ENCODE measurements at places on chromosomes 4 and X.

GRCh38 chrX:43373032-43373431 lies 283.1 kb upstream of the MAOA start:
- no peak for DNase-seq

DNA sequence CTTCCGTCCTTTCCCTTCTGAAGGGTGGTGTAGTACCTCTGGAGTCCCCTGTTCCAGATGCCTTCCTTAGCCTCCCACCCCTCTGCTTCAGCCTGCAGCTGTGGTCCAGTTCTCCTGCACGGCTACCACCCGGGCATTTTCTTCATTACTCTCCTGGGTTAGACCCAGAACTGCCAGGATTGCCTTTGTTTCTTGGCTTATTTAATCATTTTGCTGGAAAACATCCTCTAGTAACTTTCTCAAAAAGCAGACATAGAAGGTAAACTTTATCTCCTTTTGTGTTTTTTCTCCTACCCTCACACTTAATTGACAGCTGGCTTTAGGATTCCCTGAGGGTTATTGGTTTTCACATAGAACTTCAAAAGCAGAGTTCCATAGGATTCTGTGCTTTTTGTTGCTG lies 20.2 kb downstream of the ANAPC4 start:
- no peak for DNase-seq

DNA sequence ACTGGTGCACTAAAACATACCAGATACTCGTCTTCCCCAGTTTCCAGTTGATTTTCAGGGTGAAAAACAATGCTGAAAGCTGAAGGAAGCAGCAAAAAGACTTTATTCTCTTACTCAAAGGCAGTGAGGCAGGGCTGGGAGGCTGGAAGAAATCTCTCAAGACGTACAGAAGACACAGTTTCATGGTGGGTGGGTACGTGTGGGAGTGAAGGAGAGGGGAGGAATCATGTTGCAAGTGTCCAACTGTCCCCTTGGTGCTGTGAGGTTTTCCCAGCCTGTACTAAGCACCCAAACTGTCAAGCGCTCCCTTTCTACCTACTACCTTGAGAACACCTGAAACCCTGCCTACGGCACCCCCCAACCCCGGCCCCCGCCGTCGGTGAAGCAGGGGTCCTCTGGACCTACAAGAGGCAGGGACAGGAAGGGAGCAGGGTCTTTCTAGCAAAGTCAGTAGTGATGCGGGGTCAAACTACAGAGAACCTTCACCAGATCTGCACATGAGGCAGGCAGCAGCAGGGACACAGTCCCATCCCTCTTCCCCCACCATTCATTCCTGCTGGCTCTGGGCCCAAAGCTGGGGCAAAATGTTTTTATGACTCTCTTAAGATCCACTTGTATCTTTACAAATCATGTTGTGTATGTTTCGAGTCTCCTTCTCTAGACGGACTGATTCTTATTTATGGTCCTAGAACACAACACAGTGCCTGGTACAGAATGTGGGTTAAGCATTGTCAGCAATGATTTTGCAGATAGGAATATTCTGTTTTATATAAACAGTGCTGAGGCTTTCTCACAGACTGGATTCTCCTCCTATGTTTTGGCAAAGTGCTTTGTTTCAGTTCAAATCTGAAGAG lies 2.4 kb upstream of the SETD7 start:
- no peak for DNase-seq

GRCh38 chr4:156575430-156576073 lies 396.0 kb downstream of the PDGFC start:
- DNase-seq: no peak

DNA sequence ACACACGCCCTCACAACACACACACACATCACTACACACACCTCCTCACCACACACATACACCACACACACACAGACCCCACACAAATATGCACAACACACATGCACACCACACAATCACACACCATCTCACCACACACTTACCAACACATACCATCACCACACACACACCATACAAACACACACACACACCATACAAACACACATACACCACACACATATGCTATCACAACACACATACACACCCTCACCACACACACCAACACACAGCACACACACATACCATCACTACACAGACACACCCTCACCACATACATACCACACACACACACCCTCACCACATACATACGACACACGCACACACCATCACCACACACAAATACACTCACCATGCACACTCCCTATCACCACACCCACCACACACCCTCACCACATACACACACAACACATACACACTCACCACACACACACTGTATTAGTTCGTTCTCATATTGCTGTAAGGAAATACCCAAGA lies 107.0 kb downstream of the DCTD start:
- DNase-seq: no peak

DNA sequence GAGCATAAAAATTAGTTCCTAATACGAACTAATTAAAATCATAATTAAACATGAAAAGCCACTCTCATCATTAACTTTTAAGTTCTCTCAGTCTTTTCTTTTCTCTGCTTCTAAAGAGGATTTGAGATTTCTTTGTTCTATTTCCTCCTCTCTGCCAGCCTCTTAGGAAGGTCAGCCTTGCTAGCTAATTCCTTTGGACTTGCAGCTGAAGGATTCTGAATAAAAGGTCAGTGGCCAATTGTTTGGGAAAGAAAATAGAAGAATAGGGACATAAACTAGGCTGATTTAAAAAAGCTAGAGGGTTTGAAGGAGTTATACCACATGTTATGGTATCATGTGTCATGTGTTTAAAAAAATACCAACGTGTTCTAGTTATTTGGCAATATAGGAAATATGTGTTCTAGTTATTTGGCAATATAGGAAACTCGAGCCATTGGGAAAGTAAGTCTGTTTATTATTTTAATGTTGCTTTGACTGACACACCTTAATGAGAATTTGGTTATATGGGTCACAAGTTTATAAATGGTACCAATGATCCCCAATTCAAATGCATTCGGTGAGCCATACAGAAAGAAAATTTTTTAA lies 1668.7 kb upstream of the PCDH7 start:
- no peak for DNase-seq
